Activated T-cell treated with anti-CD3 and anti-CD28 coated beads for 48 hours (primary cell): ENCODE measurements at places on chromosomes 4 and X.

- no peak for DNase-seq
These were observed 146.2 kb upstream of the SH3RF1 start for GRCh38 chr4:169416997-169417396.

GRCh38 chr4:77994194-77994721 lies 62.9 kb upstream of the FRAS1 start:
- DNase-seq: peak; percentile 1

DNA sequence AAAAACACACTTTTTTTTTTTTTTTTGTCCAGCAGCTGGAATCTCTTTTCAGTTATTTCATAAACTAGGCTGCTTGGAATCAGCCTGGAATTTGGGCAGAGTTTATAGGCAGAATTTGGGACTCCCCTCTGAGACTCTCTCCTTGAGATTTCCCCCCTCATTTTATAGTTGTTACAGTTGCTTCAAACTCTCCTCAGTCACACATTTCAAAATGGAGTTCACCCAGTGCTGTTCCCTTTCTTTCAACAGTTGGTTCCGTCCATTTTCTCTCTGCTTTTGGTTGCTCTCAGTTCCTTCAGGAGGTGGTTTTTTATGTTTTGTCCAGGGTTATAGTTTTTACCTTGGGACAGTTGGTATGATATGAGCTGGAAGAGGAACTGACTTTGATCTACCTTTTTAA lies 27.5 kb downstream of the NSD2 start:
- no peak for DNase-seq

GRCh38 chrX:9555354-9555753 lies 90.5 kb downstream of the TBL1X start:
- no peak for DNase-seq

GRCh38 chr4:2364654-2365053 lies 53.8 kb downstream of the ZFYVE28 start:
- DNase-seq: peak; percentile 60

GRCh38 chr4:73853246-73853704 lies at the start of gene PF4V1:
TSS of gene PF4V1 (plus strand) at chr4:73853296. CDS start at chr4:73853363, 67 bp downstream.
- no peak for DNase-seq

- DNase-seq: no peak
These were observed 19.4 kb downstream of the TET2 start for GRCh38 chr4:105166066-105166465.

DNA sequence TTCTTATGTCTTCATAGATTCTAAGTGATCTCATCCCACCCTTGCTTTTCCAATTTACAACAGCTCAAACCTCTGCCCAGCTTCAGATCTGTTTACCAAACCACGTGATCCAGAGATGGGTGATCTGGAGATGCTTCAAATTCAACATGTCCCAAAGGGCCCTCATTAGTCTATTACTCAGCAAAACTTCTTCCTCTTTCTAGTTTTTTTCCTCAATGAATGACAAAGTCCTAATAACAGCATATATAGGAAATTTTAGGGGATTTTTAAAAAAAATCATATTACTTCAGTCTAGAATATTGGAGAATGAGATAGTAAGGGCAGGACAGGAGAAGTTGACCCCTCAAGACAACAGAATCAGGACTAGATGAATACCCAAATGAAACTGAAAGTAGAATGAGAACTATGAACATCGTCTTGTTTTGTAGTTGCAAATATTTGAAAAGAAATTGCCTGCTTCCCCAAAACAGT lies 127.1 kb downstream of the CFAP299 start:
- DNase-seq: no peak

- DNase-seq: no peak
These were observed 49.9 kb upstream of the SCRG1 start for GRCh38 chr4:173448608-173449379.

DNA sequence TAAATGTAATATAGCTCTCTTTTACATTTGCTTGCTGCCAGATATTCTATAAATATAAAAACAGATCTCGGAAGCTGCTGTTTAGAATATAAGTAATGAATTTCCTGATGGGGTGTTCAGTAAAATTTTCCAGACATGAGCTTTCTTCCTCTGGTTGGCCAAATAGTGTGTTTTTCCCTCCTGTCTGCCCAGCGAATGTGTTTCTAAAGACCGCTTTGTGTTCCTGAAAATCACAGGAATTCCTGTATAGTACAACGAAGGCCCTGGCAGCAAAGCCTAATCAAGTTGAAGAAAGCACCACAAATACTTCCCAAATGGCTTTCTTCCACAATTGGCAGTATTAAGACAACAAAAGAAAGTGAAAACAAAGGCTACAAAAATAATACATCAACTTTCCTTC lies 494.1 kb downstream of the INPP4B start:
- no peak for DNase-seq

DNA sequence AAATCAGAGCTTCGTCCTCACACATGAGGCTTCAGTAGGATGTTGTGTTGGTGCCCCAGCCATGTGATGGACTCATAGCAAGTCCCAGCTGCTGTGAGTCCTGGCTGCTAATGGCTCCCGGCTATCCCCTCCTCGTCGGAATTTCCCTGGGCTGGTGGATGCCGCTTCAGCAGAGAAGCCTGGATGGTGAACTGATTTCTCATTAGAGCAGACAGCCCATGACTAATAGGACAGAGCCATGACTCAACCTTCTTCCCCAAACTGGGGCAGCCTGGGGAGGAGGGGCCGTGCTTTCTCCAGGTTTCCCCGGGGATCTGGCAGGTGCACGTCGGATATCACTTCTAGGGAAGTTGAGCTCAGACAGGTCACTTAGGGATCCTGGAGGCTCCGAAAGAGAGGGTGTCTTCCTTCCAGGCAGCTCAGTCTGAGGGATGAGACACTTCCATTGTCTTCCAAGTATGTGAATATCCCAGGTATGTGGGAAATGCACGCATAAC lies 112.7 kb downstream of the ASMT start:
- DNase-seq: no peak

- no peak for DNase-seq
These were observed 146.0 kb downstream of the STIM2 start for GRCh38 chr4:27006646-27007045.

- peak; percentile 3 for DNase-seq
These were observed at the start of gene TRAM1L1 for GRCh38 chr4:117084866-117085701. TSS of gene TRAM1L1 (minus strand) at chr4:117085576. CDS start at chr4:117085393, 183 bp downstream.

DNA sequence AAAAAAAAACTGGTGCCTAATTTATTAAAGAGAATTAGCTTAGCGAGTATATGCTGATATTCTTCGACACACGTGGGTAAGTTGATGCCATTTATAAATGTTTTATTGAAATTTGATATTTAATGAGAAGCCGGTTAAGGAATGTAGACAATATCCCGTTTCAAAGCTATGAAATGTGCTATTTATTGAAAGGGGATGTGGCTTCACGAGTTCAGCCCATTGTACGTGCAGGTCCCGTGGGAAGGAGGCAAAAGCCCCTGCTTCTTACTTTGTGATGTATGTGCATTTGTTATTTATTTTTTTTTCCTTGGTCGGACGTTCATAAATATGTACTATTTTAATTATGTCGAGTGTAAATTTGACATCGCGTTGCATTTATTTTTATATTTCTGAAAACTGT lies 20.2 kb downstream of the SHOX start:
- no peak for DNase-seq

DNA sequence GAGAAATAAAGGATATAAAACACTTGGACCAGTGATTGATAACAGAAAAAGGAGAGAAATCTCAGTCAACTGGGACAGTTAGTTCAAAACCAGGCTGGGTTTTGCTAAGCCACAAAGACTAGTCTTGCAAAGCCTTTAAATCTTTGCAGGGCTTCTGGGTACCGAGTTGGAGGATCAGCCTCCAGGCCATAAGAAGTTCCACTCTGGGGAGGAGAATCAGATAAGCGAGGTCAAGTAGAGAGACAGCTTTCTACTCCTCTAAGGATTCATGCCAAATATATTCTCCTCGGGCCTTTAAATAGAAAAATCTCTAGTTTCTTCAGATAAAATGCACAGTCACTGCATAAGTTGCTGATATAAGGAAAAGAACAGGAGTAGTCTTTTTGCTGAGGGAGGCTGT lies 92.7 kb downstream of the MFAP3L start:
- DNase-seq: no peak

DNA sequence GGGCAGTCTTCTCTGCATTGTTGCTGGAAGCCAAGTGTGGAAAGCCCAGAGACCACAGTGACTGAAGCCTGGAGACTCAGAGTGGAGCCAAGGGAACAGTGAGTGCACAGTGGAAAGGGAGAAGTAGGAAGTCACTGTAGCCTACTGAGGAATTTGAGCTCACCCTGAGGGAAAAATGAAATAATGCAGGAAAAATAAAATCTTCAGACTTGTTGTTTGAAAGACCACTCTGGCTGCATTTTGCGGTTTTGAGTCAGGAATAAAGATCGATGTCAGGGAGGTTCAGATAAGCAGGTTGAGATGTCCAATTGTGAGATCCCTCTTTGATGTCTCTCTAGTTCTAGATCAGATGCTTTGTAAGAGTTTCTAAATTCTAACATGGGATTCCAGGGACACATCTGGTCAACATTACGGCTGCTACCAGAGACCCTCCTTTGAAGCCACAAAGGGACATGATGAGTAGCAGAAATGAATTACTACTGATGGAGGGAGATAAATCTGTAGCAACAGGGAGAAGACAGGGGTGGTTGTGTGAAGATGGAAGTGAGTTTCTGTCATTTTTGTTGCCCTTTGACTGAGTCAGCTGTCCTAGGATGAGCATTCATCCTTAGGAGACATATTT lies 8.4 kb downstream of the ADH4 start:
- DNase-seq: no peak

DNA sequence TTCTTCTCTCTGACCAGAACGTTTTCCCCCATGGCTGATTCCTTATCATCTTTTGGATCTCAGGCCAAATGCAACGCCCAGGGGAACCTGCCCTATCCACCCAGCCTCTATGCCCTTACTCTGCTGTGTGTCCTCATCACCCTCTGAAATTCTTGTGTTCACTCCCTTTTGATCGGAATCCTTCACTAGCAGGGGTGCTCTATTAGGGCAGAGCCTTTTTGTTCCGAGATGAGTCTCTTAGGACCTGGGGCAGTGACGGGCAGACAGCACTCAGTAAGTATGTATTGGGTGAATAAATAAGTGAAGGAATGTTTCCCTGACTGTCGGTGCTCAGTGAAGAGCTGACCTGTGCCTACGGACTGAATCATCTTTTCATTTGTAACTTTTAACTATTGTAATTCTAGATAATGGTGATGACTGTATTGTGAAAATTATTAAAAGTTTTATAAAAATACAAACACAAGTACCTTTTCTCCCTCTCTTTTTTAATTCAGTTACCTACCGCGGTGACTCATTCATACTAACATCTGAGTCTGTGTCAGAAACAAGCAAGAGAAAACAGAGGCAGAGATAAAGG lies 4.8 kb upstream of the TENM3 start:
- DNase-seq: no peak

DNA sequence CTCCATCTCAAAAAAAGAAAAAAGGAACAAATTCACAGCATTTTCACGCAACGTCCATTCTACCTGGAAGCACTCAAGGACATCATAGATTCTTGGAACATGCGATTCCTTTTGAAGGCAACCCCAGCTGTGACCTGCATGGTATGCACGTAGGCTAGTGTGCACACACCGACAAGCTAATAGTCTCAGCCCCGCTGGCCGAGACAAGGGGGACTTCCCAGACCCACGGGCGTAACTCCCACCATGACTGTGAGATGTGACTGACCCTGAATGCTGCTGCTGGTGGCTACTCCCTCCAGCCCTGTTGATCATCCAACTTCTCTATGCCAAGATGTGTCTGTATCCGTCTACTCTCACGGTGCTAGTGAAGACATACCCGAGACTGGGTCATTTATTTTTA lies 78.3 kb downstream of the CRLF2 start:
- DNase-seq: no peak

- DNase-seq: no peak
These were observed 484.1 kb upstream of the CPEB2 start for GRCh38 chr4:14518136-14518535.

- no peak for DNase-seq
These were observed 22.3 kb upstream of the C4orf54 start for GRCh38 chr4:99679976-99680375.

DNA sequence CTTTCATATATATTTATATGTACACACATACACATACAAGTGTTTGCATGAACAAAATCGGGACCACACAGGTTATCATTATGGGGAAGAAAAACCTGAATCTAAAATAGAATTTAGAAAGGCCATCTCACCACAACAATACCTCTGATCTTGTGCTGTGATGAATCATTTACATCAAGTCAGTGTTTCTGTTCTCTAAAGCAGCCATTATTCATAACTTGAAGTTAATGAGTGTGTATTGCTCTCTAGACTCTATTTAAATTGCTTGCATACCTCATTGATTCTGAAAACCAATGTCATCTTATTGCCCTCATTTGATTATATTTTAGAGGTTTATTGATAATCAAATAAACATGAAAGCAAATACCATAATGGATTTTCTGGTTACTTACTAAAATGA lies 71.6 kb downstream of the FAM114A1 start:
- DNase-seq: no peak

DNA sequence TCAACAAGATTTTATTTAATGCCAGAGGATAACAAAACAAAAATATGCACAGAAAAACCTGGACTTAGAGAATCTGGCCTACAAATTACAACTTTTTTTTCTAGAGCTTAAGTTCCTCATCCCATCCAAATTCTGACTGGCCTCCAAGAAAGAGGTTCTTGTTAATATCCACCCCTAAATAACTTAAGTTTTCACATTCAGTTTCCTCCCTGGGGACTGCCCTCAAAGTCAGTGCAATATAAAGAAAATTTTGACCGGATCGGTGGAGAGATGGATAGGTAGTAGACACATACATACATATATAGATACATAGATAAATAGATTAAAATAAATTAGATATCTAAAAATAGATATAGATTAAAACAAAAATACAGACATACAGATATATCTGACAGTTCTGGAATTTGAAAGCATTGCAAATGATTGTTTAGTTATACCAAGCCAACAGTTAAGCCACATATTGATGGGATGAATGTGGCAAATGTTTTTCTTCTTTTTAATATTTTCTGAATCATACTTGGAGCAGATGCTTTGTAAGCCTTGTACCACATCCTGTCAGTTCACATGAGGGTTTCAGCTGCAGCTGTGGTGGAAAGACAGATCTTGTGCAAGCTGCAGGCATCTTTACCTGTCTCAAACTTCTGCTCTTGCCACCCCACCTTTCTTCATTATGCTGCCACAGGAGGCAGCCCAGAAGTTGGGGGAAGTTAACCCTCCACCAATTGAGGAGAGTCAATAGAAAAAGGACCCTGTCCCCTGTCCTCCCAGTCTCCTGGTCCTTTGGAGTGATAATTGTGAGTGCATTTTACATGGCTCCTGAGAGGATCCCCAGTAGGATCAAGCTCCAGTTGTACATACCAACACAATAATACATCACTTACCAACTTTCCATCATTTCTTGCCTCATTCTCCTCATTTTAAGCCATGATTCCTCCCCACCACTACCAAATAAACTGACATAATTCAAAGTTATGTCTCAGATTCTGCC lies 58.5 kb upstream of the PRDM8 start:
- peak; percentile 30 for DNase-seq

- DNase-seq: no peak
These were observed 15.2 kb downstream of the ATOH1 start for GRCh38 chr4:93843772-93844171.

DNA sequence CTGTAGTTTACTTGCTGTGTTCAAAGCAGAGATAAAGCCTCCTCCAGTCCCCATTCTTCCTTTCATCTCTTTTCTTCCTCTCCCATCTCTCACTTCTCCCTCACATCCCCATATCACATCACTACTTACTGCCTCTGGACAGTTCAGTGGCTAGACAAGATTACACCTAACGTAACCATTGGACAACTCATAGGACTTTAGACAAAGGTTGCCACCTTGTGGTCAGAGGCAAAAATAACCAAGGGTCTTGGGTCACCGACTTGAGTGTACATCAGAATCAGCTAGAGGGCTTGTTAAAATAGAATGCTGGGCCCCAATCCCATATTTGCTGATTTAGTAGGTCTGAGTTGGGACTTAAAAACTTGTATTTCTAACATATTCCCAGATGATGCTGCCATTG lies 109.3 kb upstream of the DGKK start:
- DNase-seq: no peak
